ENCODE measurements at places on chromosomes 1 and 21. TPM values are rescaled to one million over a fixed set of nuclear protein-coding genes. Genes with fewer than 3 reads are reported as not detected.

DNA sequence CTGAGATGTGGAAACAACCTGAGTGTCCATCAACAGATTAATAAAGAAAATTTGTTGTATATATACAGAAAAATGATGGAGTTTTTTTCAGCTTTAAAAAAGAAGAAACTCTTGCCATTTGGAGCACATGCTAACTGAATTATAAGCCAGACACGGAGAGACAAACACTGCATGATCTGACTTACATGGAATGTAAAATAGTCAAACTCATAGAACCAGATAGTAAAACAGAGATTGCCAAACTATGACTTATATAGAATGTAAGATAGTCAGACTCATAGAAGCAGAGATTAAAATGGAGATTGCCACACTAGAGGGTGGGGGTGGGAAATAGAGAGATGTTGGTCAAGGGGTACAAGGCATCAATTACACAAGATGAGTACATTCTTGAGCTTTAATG, 1786.6 kb downstream of the PLA2G4A start:
- no peak for ATAC-seq

- ATAC-seq: no peak
These were observed 14.6 kb upstream of the UBL4B start for GRCh38 chr1:110097507-110098221.

DNA sequence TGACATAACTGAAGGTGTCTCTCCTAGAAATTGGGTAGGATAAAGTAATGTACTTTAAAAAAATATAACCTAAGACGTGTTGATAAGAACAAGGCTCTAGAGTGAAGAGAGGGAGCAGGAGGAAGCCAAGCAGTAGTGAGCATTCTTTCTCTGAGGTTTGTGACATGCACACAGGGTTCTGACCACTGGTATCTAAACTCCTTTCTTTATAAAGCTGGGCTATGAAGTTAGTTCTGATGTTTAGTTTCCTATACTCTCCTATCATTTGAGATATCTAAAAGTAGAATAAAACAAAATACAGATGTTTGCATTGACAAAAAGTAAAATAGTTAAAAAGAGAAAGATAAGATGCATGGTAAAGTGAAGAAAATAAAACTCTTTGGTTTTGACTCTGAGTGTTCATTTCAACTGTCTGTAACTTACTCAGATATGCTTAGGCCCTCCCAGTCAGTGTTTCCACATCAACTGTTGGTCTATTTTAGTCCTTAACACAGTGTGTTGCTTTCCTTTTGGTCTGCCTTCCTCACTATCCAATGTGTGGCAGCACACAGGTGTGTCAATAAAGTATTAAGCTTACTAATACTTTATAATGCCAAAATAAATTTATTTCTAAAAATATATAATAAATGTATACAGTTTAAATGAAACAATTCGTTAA, 543.5 kb downstream of the PTPRC start:
- ATAC-seq: no peak

- ATAC-seq: peak; percentile 82
These were observed 471.7 kb upstream of the VAMP3 start for GRCh38 chr1:7299329-7299799.

DNA sequence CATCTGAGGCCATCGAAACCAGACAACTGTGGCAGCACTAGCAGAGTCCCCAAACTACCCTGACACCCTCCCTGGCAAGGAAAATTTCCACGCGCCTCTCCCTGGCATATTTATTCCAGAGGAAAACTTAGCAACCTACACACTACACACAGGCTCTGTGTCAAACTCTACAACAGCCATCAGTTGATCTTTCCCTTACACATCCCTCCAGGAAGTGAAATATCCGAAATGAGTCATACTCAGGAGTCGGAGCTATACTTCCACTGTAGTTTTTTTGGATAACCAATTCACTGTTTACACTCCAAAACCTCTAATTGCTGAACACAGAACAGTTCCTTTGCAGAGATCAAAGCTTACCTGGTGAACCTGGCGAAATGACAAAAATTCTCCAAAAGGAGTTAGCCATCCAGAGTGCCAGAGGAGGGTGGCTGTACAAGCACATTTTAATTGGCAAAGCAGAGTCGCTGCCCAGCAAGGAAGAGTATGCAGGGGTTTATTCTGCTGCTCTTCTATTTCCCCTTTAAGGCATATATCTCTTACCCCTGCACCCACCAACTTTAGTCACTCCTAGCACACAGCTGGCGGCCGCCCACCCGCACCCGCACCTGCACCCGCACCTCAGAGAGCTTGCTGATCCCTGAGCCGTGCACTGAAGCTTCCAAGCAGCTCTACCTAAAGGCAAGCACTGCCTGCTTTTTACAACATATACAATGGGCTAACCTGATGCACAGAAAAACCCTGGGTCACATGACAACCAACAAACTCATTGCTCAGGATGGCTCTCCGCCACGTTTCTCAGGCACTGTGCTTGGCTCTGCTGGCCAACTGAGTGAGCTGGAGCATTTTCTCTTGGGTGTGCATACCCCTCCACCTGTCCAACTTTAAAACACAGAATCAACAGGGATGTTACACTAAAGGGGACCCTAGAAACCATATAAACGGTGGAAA, 54.9 kb downstream of the CAPZB start:
- ATAC-seq: no peak

DNA sequence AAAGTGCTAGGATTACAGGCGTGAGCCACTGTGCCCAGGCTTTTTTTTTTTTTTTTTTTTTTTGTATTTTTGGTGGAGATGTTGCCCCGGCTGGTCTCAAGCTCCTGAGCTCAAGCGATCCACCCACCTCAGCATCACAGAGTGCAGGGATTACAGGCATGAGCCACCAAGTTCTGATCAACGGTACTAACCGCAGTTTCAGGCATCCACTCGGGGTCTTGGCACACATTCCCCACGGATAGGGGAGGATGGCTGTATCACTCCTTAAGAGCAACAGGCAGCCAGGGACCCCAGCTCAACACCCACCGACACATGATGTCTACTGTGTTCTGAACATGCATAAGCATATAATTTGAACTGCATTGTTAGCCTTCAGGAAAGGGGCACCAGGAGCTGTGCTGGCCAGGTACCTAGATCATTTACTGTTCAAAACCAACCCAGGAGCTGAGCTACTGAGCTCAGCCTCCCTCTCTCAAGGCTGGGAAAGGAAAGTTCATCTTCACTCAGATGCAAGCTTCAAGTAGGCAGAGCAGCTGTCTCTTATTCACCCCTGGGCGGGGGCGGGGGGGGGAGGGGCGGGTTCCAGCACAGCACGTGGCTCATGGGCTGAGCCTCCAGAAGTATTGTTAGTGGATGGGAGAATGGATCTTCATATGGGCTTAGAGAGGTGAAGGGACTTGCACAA, 24.7 kb downstream of the CAPZB start:
- no peak for ATAC-seq

DNA sequence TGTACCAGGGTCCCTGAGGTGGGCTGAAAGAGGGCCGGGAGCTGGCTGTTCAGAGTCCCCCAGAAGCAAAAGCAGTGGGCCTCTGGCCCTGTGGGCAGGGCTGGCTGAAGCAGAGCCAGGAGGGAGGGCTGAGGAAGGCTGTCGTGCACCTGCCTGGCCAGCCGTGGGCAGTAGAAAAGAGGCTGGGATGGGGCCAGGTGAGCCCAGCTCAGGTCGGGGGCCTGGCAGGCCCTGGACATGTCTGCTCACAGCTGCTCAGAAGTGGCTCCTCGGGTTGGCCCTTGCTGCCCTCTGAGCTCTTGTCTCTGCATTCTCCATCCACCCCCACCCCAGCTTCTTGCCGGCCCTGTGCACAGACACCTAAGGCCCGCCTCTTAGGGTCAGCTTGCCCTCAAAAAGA, 60.0 kb downstream of the TCP10L start:
- no peak for ATAC-seq

DNA sequence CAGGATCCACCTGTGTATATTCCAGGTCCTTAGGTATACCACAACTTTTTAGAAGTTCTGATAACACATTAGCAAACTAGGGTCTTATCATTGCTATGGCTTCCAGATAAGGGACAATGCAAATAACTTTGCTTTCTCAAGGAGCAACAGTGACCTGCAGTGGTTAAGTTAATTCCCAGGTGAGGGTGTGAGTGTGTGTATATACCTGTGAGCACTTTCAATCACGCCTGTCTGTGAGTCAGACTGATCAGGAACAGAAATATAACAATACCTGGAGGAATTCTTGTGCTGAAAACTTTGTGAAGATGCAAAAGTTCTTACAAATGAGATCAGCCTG, 317.0 kb downstream of the PAPPA2 start:
- ATAC-seq: no peak

DNA sequence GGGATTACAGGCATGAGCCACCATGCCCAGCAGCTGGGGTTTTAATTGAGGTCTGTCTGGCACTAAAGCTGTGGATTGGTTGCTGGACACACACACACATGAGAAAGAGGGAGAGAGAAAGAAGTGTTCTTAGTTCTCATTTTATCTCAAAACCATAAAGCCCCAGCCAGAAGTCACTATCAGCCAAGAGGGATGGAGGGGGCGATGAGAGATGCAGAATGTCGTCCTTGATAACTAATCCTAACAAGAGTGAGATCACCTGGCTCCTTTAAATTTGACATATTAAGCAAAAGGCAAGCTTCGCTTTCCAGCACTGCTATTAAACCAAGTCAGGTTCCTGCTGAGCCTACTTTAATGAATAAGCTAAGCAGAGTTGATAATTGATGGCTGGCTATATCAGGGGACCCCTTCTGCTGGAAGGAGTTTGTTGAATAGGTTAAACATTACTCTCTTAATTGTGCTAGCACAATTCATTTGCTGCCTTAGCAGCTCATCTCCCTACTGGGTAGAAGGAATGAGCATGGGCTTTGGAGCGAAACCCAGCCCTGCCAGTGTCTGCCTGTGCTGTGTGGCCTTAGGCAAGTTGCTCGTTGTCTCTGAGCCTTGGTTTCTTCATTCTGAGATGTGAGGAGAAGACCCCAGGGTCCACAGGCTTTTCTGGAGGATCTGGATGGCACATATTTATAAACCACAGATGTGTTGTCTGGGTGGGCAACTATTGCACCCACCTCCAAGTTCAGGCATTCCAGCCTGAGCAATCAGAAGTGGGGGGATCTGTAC, 50.8 kb downstream of the ALPL start:
- no peak for ATAC-seq

- no peak for ATAC-seq
These were observed 81.3 kb downstream of the CDC14A start for GRCh38 chr1:100433563-100433962.

DNA sequence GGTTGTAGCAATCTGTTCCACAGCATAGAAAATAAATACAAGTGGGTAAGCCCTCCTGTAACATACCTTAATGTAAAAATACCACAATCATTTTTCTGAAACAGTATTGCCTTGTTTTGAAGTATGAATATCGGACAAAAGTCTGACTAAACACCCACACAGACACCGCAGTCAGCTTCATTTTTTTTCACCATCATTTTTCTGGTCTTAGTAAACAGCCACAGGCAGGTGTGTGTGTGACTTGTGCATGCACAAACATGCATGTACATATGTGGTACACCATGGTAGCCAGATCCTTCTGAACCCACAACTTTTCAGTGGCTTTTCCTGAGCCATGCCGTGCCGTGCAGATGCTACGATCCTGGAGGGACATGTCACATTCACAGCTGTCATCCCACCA, 261.7 kb downstream of the PCP4 start:
- ATAC-seq: no peak

DNA sequence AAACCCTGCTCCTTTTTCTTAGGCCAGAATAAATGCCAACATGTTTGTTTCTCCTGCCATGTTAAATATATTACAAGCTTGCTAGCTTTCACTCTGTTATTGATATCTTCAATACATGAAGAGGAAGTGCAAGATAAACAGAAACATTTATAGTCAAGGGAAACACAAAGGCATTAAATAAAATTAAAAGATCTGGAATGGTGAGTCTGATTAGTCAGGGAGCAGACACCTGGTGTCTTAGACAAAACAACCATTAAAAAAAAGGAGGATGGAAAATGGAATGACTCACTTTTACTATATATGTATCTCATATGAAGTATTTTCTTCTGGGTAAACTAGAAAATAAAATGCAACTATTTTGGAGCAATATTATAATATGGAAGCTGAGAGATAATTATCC, 123.3 kb downstream of the SMYD3 start:
- ATAC-seq: no peak

DNA sequence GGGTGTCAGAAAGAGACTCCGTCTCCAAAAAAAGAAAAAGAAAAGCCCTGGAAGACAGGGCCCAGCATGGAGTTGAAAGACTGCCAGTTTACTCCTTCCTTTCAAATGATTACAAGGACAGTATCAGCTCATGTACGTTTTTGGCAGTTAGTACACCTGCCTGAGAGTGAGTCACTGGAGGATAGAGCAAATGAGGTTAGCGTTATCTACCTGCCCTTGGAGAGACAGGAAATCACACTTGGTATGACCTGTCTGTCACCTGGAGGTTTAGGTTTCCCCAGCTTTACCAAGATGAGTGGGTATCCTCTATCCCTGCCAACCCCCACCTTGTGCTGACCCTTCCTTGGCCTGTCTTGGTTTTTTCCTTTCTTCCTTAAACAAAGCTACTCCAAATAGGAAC, 96.8 kb upstream of the BMP8A start:
- ATAC-seq: no peak

GRCh38 chr1:202143011-202143767, 1.3 kb downstream of the ARL8A start:
- ATAC-seq: peak; percentile 39

DISP3 gene
- total RNA-seq: 0.19 TPM

KRTAP11-1 gene
- not detected for total RNA-seq

ELF3 gene
- 30.6 TPM for total RNA-seq

NCF2 gene
- 22.0 TPM for total RNA-seq

All from gastroesophageal sphincter (tissue), 4 donors.